EL (cell line): ENCODE measurements at places on chromosomes 12 and 14.
A peak's percentile ranks its signal among the peaks of the same experiment; 100 is the strongest.

- peak; percentile 40 for DNase-seq
These were observed 44.4 kb downstream of the ANO6 start for GRCh38 chr12:45260104-45260815.

DNA sequence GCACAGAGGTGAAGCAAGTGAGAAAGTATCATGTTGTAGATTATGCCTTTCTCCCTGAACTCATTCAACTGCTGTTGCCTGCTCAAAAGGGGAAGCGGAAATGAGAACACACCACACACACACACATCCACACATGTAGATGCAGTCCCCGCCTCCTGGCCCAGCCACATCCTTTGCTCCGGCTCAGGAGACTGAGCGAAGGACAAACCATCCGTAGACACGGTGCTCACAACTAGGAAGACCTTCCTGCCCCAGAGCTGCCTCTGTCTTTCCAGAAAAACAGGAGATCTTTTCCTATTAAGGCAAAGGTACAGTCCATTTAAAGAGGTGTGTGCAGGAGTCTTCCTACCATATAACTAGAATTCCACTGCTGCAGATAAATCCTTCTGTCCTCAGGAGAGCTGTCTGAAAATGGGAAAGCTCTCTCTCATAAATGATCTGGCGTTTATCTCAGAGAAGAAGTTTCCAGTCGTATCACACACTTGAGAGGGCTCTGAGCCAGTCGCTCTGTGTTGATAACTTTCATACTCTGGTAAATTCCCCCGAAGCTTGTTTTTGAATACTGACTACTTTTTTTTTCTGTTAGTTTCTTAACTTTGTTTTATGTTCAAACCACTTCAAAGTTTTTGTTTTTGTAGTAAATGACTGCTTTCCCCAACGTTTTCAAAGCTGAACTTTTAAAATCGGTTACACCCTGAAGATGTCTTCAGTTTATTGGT lies at the start of gene TESPA1:
Gene TESPA1, minus strand, starts transcription at position 105 of the 719 bp plus-strand sequence. CDS start 10,200 bp downstream, outside the sequence.
- DNase-seq = no peak

DNA sequence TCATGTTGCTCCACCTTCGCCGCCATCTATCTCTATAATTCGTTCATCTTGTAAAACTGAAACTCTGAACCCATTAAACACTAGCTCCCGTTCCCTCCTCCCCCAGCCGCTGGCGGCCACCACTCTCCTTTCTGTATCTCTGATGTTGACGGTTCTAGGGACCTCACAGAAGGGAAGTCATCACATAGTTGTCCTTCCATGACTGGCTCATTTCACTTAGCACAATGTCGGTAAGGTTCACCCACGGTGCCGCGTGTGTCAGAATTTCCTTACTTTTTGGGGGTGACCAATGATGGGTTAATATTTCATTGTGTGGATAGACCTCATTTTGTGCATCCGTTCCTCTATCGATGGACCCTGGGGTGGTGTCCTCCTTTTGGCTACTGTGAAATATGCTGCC lies 2.0 kb upstream of the CACNA2D4 start:
- no peak for DNase-seq

- DNase-seq = no peak
These were observed 115.2 kb upstream of the BCAT1 start for GRCh38 chr12:25063873-25064628.

GRCh38 chr14:92844204-92844603 lies 50.1 kb downstream of the GOLGA5 start:
- DNase-seq = peak; percentile 6

DNA sequence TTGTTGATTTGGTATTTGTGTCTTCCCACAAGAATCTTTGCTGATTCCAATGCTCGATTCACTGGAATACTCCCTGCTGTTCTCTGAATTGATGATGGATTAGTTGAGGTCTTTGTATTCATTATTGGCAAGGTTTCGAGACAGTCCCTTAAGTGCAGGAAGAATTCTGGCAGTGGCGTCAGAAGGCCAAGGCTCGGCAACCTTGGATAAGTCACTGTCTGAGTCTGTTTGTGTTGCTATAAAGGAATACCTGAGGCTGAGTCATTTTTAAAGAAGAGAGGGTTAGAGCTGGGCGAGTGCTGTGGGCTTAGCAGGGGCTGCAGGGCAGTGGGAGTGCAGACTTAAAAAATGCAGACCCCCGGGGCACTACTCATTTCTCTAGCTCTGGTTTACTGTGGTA lies 56.9 kb downstream of the CHST11 start:
- DNase-seq = no peak

- DNase-seq = no peak
These were observed 106.2 kb upstream of the CCDC91 start for GRCh38 chr12:28083840-28084678.

DNA sequence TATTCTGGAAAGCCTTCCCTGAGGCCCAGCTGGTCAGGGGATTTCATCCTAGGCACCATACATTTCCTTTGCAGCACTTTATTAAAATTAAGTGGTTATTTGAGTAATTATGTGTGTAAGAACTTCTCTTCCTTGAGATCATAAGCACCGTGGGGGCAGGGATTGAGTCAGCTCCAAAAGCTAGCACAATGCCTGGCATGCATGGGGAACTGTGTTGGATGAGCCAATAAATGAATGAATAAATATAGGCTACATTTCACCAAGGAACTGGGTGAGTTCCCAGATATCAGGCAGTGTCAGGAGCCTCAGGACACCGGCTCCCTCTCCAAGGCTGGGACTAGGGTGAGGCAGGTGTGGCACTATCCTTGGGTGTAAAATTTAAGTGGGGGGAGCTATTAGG lies 82.8 kb upstream of the FBXO21 start:
- no peak for DNase-seq

DNA sequence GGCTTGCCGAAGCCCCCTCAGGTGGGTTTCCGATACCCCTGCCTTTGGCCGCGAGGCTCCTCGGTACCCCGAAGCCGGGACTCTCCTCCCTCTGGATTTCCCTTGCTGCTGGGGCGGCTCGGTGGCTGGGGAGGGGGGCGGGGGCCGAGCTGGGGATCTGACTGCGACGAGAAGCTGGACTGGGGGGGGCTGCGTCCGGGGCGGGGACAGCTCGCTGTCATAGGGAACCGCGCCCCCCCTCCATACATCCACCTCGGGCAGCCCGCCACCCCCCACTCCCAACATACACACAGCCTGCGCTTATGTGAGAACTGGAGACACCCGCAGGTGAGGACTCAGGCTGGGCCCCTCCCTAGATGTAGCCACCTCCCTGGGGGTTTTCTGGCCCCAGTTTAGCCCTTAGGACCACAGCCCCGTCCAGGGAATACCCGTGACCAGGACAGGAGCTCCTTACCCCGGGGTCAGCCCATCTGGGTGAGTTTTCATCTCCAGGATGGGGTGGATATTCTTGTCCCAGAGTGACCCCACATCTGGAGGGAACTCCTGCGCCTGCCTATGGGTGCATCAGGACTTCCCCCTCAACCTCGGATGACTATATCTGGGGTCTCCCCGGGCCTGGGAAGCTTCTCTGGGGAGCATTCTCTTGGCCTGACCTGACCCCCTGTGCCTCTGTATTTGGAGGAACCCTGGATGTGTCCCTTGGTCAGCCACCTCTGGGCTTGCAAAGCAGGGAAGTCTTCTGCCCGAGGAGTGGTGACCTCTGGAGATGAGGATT lies 687 bp downstream of the ASIC1 start:
- no peak for DNase-seq

DNA sequence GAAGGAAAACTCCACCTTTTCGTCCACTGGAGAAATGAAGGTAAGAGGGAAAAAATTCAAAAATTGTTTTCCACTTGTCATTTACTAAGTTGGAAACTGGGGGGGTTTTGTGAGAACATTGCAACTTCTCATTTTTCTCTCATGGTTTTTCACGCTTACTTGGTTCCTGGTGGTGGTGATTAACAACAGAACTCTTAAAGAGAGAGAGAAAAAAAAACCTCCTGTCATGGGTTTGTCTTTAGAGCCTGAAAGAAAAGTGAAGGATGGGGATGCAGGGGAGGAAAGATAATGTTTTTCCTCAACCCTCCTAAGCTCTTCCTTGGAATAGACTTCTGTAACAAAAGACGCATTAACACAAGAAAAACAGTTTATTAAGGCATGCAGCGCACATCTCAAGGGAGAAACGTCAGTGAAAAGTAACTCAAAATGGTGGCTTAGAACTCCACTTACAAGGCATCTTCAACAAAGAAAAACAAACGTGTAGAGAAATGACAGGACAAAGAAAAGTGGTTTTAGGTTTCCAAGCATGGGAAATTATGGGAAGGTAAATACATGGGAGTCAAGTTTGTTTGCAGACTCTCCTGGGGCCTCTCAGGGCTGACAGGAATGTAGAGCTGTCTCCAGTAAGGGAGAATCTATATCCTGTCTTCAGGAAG lies 81.9 kb upstream of the ATF7IP start:
- DNase-seq = no peak

DNA sequence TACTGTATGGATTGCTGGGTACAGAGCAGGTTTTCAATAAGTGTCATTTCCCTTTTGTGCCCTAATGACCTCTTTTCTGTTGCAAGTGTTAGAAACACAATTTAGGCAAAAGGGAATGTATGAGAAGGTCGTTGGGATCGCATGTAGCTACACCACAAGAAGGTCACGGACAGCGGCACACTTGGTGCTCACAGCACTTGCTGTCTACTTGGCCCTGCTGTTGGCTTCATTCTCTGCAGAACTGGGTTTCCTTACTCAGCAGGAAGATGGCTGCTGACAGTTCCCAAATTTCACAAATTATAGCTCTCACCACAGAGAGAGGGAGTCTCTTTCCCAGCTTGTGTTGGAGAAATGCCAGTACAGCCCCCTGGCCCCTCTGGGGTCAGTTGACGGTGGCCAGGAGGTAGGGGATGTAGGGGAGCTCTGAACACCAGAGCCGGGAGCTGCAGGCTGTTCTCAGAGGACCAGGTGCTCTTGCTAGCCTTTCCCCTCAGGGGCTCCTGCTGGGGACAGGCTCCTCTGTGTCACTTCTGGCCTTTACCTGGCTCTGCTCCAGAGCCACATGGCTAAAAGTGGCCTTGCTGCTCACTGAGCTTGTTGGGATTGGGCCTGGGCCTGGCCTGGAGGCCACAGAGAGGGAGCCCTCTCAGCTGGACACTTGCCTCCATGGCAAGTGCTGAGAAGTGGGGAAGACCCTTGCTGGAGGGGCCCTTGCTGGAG lies 50.9 kb upstream of the BCL7A start:
- no peak for DNase-seq

- DNase-seq = no peak
These were observed 41.7 kb downstream of the TSPAN11 start for GRCh38 chr12:30968211-30968610.

GRCh38 chr14:71142375-71143038 lies 235.2 kb downstream of the PCNX1 start:
- DNase-seq = peak; percentile 96

- DNase-seq = no peak
These were observed 207.7 kb downstream of the SLC6A15 start for GRCh38 chr12:84704856-84705255.

DNA sequence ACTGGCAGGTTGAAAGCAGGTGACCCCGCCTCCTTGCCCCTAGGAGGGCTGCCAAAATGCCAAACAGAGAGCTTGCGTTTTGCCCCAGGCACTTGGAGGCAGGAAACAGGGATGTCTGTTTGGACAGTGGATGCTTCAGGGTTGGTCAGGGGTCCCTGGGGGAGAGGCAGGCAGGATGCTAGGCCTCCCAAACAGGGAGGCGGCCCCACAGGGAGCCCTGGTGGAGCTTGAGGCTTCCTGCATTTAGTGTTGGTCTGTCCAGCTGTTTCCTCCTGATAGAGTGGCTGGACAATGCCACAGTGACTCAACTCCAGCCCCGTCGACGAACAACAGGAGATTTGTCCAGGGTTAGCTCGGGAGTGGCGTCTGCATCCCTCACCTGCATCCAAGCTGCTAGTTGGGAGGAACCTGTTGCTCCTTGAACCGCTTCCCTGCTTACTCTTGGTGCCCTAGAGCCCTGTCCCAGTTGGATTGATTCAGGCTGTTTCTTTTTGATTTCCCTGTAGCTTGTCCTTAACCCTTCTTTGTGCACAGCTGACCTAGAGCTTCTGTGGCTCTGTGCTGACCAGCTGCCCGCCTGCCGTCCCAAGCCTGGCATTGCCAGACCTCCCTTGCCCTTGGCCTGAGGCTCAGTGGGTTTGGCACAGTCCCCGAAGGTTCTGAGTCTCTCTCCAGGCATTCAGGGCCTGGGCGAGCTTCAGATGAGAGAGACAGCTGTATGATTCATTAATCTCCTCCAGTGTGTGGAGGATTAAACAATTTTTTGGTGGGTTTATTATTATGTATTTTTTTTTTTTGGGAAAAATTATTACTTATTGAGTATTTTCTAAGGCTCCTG lies 45.9 kb downstream of the TSPAN9 start:
- peak; percentile 92 for DNase-seq

DNA sequence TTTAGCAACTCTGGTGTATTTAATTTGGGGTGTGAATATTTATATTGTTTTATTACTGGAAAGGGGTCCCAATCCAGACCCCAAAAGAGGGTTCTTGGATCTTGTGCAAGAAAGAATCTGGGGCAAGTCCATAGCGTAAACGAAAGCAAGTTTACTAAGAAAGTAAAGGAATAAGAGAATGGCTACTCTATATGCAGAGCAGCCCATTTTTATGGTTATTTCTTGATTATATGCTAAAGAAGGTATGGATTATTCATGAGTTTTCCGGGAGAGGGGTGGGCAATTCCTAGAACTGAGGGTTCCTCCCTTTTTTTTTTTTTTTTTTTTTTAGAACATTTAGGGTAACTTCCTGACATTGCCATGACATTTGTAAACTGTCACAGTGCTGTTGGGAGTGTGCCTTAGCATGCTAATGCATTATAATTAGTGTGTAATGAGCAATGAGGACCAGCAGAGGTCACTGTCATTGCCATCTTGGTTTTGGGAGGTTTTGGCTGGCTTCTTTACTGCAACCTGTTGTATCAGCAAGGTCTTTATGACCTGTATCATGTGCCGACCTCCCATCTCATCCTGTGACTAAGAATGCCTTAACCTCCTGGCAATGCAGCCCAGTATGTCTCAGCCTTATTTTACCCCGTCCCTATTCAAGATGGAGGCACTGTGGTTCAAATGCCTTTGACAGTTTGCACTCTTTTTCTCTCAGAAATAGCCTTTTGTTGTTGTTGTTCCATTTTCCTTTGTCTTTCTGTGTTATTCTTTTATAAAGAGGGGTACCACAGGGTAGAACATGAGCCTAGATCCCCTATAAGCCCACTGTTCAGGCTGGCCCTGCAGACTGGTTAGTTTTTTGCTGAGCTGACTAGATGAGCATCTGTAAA lies 75.5 kb upstream of the DCD start:
- peak; percentile 20 for DNase-seq

- DNase-seq = no peak
These were observed 128.0 kb upstream of the PLXNC1 start for GRCh38 chr12:94020335-94020734.

GRCh38 chr12:27769142-27769673 lies 10.8 kb upstream of the KLHL42 start:
- DNase-seq = no peak

- DNase-seq = no peak
These were observed 7.9 kb downstream of the MARK3 start for GRCh38 chr14:103393070-103393469.

GRCh38 chr14:25092258-25092740 lies 42.4 kb upstream of the STXBP6 start:
- no peak for DNase-seq

- no peak for DNase-seq
These were observed 11.2 kb upstream of the SERPINA10 start for GRCh38 chr14:94304243-94304642.
